ENCODE measurements at places on chromosomes 3 and 15. TPM values are rescaled to one million over a fixed set of nuclear protein-coding genes. Genes with fewer than 3 reads are reported as not detected.

The EFCC1 gene
- total RNA-seq: not detected

The OXTR gene
- 0.63 TPM for total RNA-seq

The ABHD5 gene
- total RNA-seq: 24.9 TPM

The INSYN1 gene
- 0.24 TPM for total RNA-seq

The CDC25A gene
- 29.0 TPM for total RNA-seq

The GOLGA8T gene
- total RNA-seq: 0.10 TPM

The PDCD7 gene
- total RNA-seq: 18.5 TPM

The PDZRN3 gene
- total RNA-seq: 0.24 TPM

The CCDC39 gene
- total RNA-seq: not detected

The FYCO1 gene
- total RNA-seq: 18.7 TPM

The C15orf62 gene
- 0.11 TPM for total RNA-seq

The MCF2L2 gene
- total RNA-seq: 0.14 TPM

The OPA1 gene
- total RNA-seq: 60.2 TPM

The HACD2 gene
- total RNA-seq: 69.3 TPM

The DLL4 gene
- not detected for total RNA-seq
